ENCODE measurements at places on chromosomes 4 and X.

GRCh38 chr4:6752486-6752829 lies 30.1 kb upstream of the KIAA0232 start:
- no peak for DNase-seq

DNA sequence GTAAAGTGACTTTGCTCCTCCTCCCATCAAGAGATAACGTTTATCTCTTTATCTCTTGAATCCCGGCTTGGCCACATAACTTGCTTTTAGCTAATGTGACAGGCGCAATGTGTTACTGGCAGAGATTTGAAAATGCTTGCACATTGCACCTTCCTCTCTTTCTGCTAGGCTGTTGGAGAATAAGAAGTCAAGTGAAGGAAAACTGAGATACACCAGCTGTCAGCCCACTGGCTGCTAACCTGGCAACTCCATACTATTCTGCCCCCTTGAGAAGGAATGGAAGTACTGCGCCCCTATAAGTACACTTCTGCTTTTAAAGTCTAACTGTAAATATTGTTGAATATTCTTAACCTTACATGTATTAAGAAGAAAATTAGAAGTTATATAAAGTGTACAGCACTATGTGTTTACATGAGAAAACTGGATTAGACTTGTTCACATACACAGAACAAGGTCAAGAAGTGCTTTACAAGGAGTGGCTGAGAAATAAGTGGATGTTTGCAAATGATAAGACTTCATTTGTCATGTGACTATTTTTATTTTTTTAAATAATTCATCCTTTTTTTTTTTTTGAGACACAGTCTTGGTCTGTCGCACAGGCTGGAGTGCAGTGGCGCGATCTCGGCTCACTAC lies 424.5 kb upstream of the CTSO start:
- no peak for DNase-seq

DNA sequence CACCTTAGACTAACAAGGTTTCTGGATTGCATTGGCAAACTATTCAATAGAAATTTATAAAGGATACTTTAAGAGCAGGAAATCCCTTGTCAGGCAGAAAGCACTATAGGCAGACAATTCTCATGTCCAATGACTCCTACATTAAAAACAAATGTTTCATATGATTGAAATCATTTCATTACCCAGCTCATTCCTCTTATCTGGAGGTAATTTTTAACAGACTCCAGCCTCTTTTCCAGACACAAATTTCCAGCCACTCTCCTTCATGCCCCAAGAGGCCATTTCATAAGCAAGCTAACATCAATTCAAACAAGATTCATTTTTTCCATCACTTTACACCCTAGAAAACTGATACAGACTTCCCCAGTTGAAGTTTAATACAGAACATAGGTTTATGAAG lies 495.1 kb upstream of the FRG1 start:
- DNase-seq = no peak

GRCh38 chrX:29580560-29580959 lies 634.8 kb upstream of the MAGEB2 start:
- no peak for DNase-seq

GRCh38 chr4:73257234-73257633 lies 1.4 kb downstream of the ANKRD17 start:
- DNase-seq = peak; percentile 14

DNA sequence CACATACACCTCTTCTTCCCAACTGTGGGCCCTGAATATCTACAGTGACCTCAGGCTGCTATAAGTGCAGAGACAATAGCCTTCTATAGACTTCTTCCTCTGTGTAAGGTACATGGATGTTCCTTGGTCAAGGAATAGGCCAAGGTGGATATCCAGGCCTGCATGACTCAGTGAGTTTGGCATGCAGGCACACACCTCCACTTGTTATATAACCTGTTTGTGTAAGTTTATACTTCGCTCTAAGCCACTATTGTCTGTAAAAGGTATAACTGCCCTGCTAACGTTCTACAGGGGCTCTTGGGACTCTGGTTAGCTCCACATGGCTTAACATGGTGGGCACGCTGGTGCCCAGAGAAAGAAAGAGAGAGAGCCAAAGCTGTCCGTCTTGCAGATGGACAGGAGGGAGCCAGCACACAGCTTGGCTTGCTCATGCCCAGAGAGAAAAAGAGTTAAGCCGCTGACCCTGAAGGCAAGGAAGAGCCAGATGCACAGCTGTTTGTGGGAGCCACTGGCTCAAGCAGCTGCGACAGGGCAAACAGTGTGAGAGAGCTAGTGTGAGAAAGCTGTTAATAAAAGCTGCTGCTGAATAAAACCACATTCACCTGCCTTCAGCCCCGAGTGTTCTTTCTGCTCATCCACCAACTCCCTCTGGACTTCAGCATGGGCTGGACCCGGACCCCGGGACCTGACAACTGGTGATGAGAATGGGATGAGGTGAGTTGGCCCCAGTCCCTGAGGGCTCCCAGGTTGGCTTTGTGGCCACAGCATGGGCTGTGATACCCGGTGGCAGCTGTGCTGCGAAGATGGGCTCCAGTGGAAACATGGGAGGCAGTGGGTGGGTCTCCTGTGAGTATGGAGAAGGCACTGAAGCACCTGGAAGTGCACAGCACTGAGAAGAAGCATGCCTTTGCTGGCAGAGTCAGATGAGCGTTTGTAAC lies 44.5 kb upstream of the ZBTB33 start:
- no peak for DNase-seq

DNA sequence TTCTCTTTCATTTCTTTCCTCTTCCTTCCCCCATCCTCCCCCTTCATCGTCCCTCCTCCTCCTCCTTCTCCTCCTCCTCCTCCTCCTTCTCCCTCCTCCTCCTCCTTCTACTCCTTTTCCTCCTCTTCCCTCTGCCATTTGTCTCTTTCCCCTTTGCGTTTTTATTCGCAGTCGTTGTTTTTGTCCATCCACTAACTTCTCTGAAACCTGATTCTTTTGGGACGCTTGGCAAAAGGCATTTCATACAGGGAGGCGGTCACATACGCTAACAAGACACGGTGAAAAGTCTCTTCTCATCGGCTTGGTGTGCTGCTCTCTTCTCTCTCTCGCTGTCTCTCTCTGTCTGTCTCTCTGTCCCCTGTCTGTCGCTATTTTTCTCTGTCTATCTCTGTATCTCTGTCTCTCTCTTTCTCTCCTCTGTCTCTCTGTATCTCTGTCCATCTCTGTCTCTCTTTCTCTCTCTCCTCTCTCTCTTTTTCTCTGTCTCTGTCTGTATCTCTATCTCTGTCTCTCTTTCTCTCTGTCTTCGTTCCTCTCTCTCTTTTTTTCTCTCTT lies 5.4 kb upstream of the SHOX start:
- no peak for DNase-seq

Measured in stimulated activated CD8-positive, alpha-beta memory T cell treated with anti-CD3 and anti-CD28 coated beads, Interleukin-4, amount 100 ng/mL, for 4 hours (primary cell).